H9 (cell line): ENCODE measurements at places on chromosomes 12 and 14. TPM values are rescaled to one million over a fixed set of nuclear protein-coding genes. Genes with fewer than 3 reads are reported as not detected.

The DLK1 gene
- 2.8 and 3.2 TPM in 2 replicates for total RNA-seq

The BDKRB2 gene
- 0.13 and 0.15 TPM in 2 replicates for total RNA-seq

The AKAP3 gene
- total RNA-seq, result 1.3 TPM in 2 replicates

The PMEL gene
- 71.0 and 72.6 TPM in 2 replicates for total RNA-seq

The FIGNL2 gene
- total RNA-seq, result 19.5 and 19.7 TPM in 2 replicates

The SERPINA1 gene
- not detected in 2 replicates for total RNA-seq

- no peaks in the 10 kb centered on the region; the same call in 1 of the 2 replicates for H3K4me1 ChIP-seq
- no peak overlapping the region for H3K27ac ChIP-seq
- no peaks in the 10 kb centered on the region for H3K36me3 ChIP-seq
- DNase-seq, result no peak
- no peak overlapping the region for H3K4me3 ChIP-seq
These were observed 291.4 kb downstream of the NAV3 start for GRCh38 chr12:78121969-78122610.

DNA sequence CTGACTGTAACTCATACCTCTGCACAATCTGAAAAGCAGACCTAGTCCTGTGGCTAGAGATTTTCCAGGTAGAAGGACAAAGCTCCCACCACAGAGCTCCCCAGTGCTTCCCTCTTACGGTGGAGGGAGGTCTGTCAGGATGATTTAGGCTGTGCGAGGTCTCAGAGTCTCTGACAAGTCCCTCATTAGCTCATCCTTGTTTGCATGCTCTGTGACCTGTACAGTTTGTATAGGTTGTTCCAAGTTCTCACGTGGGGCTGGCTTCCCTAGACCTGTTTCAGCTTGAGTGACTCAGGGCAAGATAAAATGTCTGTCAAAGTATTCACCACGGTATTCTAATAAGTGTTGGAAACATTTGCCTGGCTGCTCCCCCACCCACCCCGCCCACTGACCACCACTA, 34.8 kb downstream of the ASCL1 start:
- H3K27me3 ChIP-seq, result no peaks in the 10 kb centered on the region
- H3K4me1 ChIP-seq, result no peaks in the 10 kb centered on the region
- no peak overlapping the region for H3K4me3 ChIP-seq
- no peak overlapping the region for H3K27ac ChIP-seq
- DNase-seq, result no peak

DNA sequence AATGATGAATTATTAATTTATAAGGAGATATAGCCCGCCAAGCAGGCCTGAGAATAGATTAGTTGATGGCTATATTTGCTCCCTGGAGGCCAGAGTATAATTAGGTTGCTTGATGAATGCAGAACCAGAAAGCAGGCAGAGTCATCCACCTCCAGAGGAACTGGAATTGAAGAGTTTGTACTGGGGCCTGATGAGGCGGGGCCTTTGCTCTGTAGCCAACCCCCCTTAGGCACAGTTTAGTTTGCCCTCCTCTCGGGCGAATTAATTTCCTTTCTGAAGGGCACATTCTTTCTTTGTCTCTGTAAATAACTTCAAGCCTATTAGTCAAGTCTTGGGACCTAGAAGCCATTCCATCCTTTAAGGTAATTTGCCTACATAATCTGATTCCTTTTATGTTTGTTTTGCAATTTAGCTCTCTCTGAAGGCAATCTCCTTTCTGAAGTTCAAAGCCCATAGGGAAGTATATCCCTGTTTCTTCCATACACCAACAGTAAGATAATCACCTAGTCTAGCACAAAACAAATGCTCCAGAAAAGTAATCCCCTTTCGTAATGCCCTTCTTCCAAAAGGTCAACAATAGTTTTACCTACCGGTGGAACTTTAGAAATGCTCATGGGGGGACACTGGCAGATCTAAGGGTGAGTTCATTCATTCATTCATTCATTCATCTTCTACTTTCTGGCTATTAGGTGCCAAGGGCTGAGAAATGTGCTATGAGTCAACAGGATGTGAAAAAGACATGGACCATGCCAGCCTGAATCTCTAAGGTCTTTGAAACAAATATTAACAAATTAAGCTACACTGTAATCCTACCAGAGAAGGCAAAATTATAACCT, 84.8 kb upstream of the NUDT4 start:
- peaks cover 3% of the 10 kb centered on the region for H3K36me3 ChIP-seq
- no peak for DNase-seq
- no peaks in the 10 kb centered on the region for H3K27me3 ChIP-seq
- no peak overlapping the region for H3K4me3 ChIP-seq

DNA sequence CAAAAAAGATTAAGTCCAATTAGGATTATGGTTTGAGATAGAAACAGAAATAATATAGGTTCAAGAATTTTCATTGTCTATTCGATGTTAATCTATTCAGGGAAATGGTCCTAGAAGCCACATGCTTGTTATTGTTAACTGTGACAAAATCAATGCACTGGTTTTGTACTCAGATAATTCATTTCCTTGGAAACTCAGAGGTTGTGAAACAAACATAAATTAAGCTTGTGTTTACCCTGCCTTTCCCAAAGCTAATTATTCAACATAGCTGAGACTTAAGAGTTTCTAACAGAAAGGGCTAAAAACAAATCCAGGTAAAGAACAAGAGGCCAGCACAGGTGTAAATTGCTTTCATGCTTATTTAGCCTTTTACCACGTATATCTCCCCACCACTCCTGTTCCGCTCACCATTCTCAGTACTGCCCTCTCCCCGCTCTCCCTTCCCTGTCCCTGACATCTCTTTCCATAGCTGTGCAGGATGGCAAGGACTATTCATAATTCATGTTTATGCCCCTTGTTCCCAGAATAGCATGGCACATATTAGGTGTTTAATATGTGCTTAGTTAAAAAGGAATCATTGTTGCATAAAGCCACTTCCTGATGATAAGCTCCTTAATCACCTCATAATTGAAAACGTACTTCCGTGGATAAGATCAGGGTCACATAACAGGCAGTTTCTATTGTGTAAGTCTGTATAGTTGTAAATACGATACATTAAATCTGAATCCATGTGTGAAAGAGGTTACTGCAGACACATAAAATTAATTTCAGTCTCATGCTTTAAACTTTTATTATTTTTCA, 131.8 kb upstream of the USP15 start:
- DNase-seq, result no peak
- no peaks in the 10 kb centered on the region for H3K27me3 ChIP-seq
- no peak overlapping the region for H3K27ac ChIP-seq

- H3K4me1 ChIP-seq, result peaks cover 4% of the 10 kb centered on the region
- no peak overlapping the region for H3K27ac ChIP-seq
- peaks cover 2% of the 10 kb centered on the region; the same call in 1 of the 2 replicates for H3K36me3 ChIP-seq
- DNase-seq, result no peak
- H3K27me3 ChIP-seq, result no peaks in the 10 kb centered on the region
- no peak overlapping the region for H3K4me3 ChIP-seq
These were observed 24.2 kb downstream of the CRACR2A start for GRCh38 chr12:3728686-3729085.

- H3K27ac ChIP-seq, result no peak overlapping the region
- H3K4me1 ChIP-seq, result no peaks in the 10 kb centered on the region
- H3K36me3 ChIP-seq, result no peaks in the 10 kb centered on the region
- no peak overlapping the region for H3K4me3 ChIP-seq
- DNase-seq, result peak; percentile 67
These were observed 5.4 kb upstream of the KIF26A start for GRCh38 chr14:104132981-104133380.

GRCh38 chr14:49892301-49892635, 614 bp upstream of the ARF6 start:
- no peak for DNase-seq
- no peaks in the 10 kb centered on the region for H3K4me1 ChIP-seq
- peak overlapping the region; percentile 94 for H3K4me3 ChIP-seq
- H3K36me3 ChIP-seq, result peaks cover 18% of the 10 kb centered on the region

- H3K27ac ChIP-seq, result no peak overlapping the region
- H3K27me3 ChIP-seq, result peaks cover 76% of the 10 kb centered on the region
- H3K36me3 ChIP-seq, result no peaks in the 10 kb centered on the region
These were observed 1.7 kb upstream of the SIX6 start for GRCh38 chr14:60506985-60507829.

DNA sequence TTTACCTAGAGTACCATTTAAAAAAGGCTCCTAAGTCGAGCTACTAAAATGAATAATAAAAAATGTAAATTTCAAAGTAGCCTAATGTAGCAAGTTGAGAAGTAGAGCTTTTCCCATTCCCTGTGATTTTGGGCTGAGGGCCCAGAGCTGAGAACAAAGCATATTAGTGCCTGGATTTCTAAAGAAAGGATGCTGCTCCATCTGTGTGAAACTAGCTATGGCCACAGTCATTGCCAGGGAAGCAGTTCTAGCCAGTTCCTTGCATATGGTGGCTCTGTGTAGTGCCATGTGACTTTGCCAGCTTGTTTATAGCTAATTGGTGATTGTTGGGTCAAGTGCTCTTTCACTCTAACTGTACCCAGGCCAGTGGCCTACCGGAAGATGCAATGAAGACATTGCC, 20.4 kb upstream of the FBXO33 start:
- no peak overlapping the region for H3K27ac ChIP-seq
- H3K27me3 ChIP-seq, result no peaks in the 10 kb centered on the region
- no peaks in the 10 kb centered on the region for H3K36me3 ChIP-seq
- no peaks in the 10 kb centered on the region for H3K4me1 ChIP-seq

- no peak overlapping the region for H3K4me3 ChIP-seq
- no peaks in the 10 kb centered on the region for H3K27me3 ChIP-seq
- H3K36me3 ChIP-seq, result peaks cover 4% of the 10 kb centered on the region
- no peak overlapping the region for H3K27ac ChIP-seq
These were observed 248.7 kb upstream of the PELI2 start for GRCh38 chr14:55869397-55870049.

GRCh38 chr12:95790033-95790916, at the start of gene NTN4:
TSS of gene NTN4 (minus strand) at chr12:95790764. CDS start at chr12:95790309, 455 bp downstream.
- H3K36me3 ChIP-seq, result no peaks in the 10 kb centered on the region
- H3K27me3 ChIP-seq, result peaks cover 26% of the 10 kb centered on the region; the same call in 1 of the 2 replicates
- no peak within 1 kb of the TSS for H3K27ac ChIP-seq
